Glomerular endothelial cell (primary cell): ENCODE measurements at places on chromosomes 3 and 15. TPM values are rescaled to one million over a fixed set of nuclear protein-coding genes. Genes with fewer than 3 reads are reported as not detected.

TM2D3 gene
- 31.6 and 32.6 TPM in 2 replicates for total RNA-seq

DNA sequence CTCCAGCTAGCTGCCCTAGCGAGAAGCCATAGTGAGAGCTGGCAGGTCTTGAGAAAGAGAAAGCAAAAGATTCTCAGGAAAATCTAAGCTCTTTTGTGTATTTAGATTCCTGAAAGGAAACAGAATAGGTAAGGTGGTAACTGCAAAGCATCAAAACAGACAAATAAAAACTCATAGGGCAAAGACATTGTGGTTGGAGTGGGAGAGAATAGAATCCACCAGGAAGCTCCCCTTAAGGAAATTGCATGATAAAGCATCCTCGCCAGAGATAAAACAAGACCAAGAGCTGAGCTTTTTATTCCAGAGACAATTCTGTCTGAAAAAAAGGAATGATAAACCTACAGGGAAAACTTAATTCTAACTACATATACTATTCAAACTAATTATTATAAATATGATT is 232.6 kb downstream of the SI start:
- DNase-seq: no peak

- no peak for DNase-seq
Measured at GRCh38 chr15:55742927-55743728, at the start of gene PRTG. Gene PRTG, minus strand, starts transcription at chr15:55743152. Its CDS starts 221 bp downstream, at chr15:55742931.

GRCh38 chr3:187044867-187045552 is 94.3 kb downstream of the RPL39L start:
- DNase-seq: no peak

DNA sequence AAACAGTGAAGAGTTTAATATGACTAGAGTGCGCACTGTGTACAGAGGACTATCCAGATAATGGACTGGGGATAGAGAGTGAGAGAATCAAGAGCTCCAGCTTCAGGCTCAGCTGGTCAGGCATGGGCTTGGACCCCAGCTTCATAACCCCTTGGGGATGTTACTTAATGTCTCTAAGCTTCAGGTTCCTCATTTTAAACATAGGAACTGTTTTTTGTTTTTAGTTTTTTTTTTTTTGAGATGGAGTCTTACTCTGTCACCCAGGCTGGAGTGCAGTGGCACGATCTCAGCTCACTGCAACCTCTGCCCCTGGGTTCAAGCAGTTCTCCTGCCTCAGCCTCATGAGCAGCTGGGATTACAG is 9.9 kb upstream of the BRPF1 start:
- DNase-seq: no peak

- no peak for DNase-seq
Measured at GRCh38 chr3:2583046-2583445, 484.4 kb downstream of the CNTN4 start.

PLSCR5 gene
- total RNA-seq: not detected in 2 replicates

DNA sequence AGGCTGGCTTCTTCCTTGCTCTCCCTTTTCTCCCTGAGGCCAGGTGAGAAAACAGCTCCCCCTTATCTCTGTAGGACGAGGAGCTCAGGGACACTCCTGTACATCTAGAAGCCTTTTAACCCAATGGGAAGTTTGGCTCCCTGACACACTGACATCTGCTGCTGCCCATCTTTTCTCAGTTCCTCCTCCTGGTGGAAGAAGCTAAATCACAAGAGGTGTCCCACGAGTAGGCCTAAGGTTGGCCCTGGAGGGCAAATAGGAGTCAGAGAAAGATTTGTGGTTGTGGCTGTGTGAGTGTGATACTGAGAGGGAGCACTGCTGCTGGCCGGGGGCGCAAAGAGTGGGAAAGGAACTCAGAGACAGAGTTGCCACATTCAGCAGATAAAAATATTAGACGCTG is 49.5 kb downstream of the ARHGAP31 start:
- DNase-seq: no peak

DNA sequence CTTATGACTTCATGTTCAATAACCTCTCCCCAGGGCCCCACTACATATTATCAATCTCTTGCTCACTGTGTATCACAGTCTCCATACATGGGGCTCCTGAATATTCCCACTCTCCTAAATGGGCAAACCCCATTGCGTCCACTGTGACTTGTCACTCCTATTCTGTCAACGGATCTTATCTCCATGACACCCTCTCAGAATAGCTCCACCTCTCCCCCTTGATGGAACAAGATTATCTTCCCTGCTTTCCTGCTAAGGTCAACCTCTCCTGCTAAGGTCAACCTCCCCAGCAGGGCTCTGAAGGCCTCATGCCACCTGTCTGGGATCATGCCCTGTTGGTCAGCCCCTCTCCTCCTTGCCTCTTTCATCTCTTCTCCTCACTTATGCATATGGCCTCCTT is 1.8 kb downstream of the CLDN18 start:
- no peak for DNase-seq

DNA sequence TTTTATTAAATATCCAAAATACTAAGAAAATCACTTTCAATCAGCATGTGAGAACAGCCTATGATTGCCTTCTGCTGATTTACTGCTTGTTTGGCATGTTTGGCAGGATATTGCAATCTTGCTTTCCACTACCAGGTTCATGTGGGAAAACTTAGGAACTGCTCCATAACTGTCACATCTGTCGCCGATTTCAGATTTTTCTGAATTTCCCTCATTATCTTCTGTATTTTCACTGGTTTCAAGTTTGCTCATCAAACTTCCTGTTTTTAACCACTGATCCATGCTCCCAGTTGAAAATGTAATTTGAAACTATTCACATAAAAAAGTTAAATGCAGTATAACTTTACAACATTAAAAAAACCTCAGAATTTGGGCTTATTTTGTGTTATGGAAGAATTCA is 93.0 kb downstream of the NFKBIZ start:
- no peak for DNase-seq

DNA sequence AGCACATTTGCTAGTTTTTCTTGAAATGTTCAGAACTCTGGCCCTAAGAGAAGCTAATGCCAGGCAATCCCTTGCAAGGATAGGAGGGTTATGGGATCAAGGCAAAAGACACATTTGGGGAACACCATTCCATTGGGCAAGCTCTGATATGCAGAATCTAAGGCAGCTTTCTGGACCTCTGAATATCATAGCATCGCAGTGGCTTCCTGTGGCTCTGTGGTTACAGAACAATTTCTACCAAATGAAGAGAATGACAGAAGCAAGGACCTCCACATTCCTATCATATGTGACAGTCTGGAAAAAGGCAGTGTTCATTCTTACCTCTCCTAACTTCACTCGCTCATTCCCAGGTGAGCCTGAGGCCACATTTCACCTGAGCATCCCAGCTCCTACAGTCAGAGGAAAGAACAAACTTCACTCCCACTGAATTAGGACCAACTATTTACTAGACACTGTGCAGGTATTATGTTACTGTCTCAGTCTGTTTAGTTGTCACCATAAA is 836.1 kb upstream of the CFAP20DC start:
- DNase-seq: no peak

GRCh38 chr3:66153481-66154443 is 67.0 kb upstream of the SLC25A26 start:
- no peak for DNase-seq

DNA sequence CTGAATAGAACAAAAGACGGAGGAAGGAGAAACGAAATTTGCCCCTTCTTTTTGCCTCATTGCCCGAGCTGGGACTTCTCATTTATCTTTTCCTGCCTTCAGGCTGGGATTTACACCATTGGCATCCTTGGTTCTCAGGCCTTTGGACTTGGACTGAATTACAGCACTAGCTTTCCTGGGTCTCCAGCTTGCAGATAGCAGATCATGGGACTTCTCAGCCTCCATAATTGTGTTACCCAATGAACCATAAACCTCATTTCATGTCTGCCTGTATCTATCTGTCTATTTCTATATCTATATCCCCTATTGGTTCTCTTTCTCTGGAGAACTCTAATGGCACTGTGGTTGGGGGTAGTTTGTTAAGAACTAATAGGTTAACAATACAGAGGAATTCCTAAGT is 31.5 kb upstream of the CTXND1 start:
- no peak for DNase-seq

DNA sequence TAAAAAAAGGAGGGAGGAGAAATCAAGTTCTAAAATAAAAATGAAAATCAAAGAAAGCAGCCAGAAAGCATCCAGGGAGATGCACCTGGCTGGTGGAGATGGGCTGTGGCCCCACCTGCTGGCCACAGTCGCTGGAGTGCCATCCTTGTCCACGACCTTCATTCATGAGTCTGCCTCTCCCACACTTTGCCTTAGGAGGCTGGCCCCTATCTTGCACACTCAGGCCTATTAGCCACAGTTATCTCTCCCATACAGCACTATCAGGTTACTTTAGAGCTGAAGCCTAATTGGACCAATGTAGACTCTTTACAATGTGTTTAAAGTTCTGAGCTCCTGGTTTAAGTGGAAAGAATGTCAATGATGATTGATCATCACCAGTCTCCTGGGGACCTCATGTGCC is 392.0 kb upstream of the RORA start:
- no peak for DNase-seq

- DNase-seq: no peak
Measured at GRCh38 chr15:39665629-39666250, 84.9 kb downstream of the THBS1 start.

DNA sequence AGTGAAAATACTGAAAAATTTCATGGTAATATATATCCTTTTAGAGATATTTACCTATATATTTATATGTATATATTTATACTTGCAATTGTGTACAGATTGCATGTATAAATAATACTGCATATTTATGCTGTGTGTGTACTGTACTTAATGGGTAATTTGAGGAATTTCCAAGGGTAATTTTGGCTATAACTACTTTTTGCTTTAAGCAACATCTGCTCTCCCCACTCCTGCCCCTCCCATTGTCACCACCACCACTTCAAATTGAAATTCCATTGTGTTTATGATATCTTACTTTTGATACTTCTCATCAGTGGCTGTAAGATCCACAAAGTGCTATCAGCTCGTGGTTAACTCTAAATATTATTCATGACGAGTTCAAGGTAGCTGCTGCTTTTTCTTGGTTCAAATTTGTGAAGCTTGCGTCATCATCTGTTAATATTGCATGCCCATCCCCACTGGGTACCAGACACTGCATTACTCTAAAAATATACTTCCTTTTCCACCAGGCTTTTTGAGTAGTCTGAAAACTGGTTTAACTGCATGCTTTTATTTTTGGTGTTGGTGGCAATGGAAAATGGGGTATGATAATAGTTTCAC is 91.7 kb upstream of the MITF start:
- no peak for DNase-seq

- DNase-seq: no peak
Measured at GRCh38 chr15:67836477-67836876, 3.4 kb downstream of the RNU6-1 start.

DNA sequence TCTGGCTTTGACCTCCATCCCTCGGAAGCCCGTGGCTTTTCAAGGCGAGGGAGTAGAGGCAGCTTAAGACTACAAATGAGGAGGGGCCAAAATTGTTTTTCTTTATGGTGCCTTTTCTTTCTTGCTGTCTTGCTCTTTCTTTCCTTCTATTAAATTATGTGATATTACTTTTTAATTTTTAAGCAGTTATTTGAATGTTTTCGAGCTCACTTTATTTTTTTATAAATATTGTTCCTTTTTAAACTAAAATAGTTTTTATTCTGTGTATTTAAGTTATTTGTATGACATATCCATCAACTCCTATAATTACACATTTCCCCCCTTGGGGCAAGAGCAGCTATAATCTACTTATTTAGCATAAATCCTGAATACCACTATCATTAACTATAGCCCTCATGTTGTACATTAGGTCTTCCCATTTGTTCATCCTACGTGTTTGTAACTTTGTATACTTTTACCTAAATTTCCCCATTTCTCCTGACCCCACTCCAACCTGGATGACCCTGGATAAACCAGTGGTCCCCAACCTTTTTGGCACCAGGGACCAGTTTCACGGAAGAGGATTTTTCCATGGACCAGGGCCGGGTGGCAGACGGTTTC is 622 bp upstream of the PLSCR1 start:
- DNase-seq: no peak

DNA sequence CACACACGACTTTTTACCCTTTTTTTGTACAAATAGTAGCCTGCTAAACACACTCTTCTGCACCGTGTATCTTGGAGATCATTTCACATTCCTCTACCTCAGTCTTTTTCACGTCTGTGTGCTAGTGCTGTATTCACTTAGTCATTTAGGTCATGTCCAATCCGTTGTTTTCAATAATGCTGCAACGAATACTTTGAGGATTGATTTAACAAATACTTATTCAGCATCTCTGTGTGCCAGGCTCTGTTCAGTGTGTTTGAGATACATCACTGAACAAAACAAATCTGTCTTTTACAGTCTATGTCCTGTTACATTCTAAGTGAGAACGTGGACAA is 882 bp downstream of the JMJD7 start:
- DNase-seq: no peak

DNA sequence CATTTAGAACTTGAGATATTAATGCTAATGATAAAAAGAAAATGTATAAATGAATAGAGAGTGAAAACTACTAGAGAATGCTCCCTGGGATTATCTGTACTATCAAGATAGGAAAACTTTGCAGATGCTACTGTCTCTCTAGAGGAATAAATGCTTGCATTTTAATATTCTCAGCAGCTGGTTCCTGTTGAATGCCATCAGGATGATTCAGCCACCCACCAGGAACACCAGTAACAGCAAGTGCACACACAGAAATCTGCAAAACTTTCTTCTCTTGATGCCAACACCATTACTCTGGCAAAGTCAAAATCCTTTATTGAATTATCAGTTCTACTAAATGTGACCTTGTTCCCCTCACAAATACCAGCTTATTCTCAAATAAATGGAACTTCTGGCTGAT is 148.4 kb downstream of the TIGIT start:
- DNase-seq: no peak

TRIM71 gene
- total RNA-seq: 0.05 TPM in 1 of 2 replicates, not detected in the other

DNA sequence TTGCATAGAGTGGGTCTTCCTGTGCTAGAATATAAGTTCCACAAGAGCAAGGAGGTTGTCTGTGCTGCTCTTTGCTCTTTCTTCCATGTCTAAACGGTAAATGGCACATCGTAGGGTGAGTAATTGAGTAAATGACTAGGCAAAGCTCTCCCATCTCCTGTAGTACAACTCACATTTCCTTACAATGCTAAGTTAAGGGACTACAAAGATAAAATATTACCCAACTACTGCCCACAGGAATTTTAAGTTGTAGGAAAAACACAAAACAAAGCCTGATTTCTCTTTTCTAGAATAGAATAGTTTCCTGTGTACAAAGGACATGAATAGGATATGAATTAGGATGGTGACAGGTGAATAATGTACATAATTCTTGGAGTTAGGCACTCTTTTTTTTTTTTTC is 19.9 kb upstream of the LRIG1 start:
- DNase-seq: no peak

SLC9C1 gene
- total RNA-seq: not detected in 2 replicates

GRCh38 chr3:57382933-57383332 is 90.4 kb upstream of the ASB14 start:
- no peak for DNase-seq

DNA sequence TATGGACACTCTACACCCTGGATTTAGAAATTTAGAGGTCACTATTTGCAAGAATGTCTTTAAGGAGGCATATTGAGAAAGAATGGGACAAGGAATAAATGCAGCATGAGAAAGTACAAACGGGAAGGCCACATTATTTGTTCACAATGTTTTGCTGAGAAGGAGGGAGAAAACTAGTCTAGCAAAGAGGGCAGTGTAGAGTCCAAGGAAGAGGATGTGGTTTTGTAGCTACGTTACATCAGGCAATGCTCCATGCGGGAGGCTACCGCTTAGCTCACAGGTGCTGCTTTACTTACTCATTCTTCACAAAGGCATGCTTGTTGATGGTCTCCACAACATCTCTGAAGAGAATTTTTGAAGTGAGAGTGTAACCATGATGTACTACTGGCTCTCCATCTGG is 191.1 kb downstream of the PLCH1 start:
- DNase-seq: no peak

RPLP1 gene
- total RNA-seq: 428 and 656 TPM in 2 replicates

TGM5 gene
- total RNA-seq: not detected in 2 replicates
